ENCODE measurements at places on chromosomes 2 and 18.

DNA sequence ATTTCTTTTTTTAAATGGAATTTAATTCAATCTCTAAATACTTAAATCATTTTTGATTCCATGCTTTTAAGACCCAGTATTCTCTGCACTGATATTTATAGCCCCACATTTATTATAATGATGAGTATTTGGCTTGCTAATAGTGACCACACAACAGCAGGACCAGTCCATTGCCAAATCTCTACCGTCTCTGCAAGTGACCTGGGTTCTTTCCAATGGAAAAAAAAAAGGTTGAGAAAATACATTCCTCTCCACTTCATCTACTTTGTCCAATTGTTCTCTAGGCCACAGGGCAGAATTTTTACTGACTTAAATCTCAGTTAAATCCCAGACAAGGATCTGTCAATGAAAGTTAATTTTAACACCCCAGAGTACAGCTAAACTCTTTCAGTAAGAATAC, 20.5 kb downstream of the GRB14 start:
- DNase-seq = no peak

DNA sequence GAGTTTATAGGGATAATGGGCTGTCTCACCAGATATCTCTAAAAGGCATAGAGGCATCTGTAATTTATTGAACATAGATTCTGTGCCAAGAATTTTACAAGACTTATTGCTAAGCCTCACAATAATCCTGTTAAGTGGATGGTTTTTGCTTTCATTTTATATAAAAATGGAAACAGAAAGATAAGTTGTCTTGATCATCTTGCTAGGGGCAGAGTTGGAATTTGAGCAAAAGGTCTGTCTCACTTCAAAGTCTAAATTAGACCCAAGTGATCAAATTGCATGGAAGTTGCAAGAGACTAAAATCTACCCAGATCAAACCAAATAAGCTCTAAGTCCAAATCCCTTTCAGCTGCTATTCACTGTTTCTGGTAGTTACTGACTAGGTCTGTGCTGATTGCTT, 95.3 kb upstream of the SOX11 start:
- no peak for DNase-seq

- DNase-seq = peak; percentile 80
Measured at GRCh38 chr2:172091761-172092566, 6.7 kb downstream of the DLX1 start.

- DNase-seq = no peak
Measured at GRCh38 chr2:173353556-173353955, 1.1 kb upstream of the CDCA7 start.

GRCh38 chr2:17918789-17919188, 40.3 kb downstream of the KCNS3 start:
- DNase-seq = no peak

DNA sequence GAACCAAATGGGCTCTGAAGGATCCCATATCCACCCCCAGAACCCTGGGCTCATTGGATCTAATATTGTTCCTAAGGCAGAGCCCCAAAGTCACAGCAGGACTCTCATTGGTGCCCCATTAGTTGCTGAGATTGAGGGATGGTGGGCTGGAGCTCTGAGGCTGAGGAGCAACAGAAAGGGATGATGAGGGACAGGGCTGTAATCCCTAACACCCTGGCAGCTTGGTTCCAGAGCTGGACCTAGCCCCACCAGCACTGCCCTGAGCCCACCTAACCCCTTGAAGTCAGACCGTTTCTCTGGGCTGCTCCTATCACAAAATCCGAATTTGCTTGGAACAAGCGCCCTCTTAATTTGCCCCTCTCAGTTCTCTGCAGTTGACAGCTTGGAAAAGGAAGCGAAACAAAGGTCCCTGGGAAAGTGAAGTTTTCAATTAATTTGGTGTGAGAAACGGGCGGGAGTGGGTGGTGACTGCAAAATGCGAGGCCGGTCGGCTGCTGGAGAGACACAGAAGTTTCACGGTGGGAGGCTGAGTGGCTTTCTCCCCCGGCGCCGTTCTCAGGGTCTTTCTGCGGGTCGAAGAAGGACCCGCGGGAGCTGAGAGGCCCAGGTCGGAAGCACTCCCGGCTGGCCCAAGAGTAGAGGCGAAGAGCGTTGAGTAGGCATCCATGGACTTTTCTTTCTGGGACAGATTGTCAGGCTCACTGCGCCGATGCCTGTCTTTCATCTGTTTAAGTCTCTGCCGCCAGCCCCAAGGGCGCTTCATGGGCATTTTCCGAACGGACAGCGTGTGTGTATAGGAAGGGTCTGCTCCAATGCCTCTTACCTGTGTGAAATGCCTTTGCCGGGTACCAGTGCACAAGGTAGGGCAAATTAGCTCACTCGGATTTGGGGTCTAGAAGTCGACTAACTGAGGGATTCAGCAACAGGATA, 927 bp upstream of the HOXD13 start:
- no peak for DNase-seq

GRCh38 chr2:46535360-46535759, 56.0 kb downstream of the TMEM247 start:
- DNase-seq = no peak

GRCh38 chr18:26309281-26309680, 83.0 kb downstream of the TAF4B start:
- DNase-seq = no peak

GRCh38 chr2:29991086-29991485, 69.7 kb upstream of the ALK start:
- no peak for DNase-seq

DNA sequence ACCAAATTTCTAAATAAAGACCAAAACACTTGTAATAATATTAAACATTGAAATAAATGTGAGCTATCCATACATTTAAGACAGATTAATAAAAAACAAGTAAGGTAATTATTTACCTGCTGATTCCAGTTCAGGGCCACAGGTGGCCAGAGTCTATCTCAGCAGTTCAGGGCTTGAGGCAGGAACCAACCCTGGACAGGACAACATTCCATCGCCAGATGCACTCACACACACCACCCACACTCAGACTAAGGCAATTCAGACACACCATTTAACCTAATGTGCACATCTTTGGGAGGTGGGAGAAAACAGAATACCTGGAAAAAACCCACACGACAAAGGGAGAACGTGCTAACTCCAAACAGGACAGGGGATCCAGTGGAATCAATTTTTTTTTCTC, 14.1 kb upstream of the WDSUB1 start:
- peak; percentile 8 for DNase-seq

- no peak for DNase-seq
Measured at GRCh38 chr2:237841051-237841450, 18.4 kb upstream of the RAMP1 start.

- DNase-seq = peak; percentile 65
Measured at GRCh38 chr2:107466984-107467773, 359.5 kb upstream of the RGPD4 start.

DNA sequence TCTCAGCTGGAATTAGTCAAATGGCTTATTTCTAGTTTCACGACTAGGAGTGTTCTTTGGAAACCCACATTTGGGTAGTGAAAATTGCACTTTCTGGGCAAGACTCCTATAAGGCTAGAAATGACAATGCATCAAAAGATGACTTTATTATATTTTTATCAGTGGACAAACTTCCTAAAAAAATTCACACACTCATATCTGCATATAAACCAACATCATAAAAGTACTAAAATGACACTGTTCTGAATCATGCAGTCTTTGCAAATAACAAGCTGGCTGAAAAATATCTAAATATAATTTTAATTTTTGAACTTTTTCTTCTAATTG, 17.6 kb downstream of the MXD1 start:
- no peak for DNase-seq

- DNase-seq = peak; percentile 65
Measured at GRCh38 chr2:162072976-162073887, 783 bp downstream of the DPP4 start.

- DNase-seq = peak; percentile 80
Measured at GRCh38 chr2:176173567-176174381, 14.7 kb upstream of the HOXD1 start.

DNA sequence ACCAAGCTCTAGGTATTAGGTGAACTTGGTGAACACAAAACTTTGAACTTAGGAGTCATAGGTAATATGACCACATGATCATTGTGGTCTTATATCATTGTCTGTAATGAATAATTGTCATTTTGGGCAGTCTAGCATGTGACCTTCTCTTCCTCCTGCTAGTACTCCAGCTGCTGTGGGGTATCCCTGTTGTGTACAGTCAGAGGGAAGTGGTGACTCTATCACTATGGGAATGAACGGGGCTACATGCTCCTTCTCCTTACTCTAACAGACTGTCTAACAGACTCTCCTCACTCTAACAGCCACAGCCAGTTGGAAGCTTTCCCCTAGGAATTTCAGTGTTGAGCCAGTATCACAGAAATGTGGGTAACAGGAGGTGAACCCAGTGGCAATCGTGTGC, 68.2 kb upstream of the NEDD4L start:
- DNase-seq = no peak

- DNase-seq = no peak
Measured at GRCh38 chr18:22739061-22739642, 194.0 kb upstream of the RBBP8 start.

DNA sequence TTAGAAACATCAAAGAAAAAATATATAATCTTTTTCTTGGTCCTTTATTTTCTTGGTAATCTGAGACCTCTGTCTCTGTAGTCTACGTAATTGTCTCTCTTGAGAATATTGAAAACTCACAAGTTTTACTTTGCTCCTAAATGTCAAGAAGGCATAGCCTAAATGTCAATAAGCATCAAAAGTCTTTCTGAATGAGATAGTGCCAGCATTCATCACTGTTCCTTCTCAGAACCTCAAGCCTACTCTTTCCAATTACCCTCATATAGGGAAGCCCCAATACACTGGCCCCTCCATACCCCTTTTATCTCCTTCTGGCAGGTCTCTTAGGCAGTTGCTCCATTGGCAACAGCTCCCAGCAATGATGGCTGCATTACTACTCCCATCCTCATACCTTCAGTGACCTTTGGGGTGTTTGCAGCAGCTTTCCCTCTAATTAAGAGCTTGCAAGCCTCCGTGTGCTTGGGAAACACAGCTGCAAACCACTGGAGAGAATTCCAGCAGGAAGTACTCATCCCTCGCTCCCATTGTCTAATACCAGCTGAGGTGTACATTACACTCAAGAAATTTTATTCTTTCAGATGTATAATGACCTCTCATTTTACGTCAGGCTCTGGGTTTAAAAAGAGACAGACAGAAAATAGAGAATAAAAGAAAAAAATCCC, 95.8 kb downstream of the KYNU start:
- DNase-seq = peak; percentile 1

- no peak for DNase-seq
Measured at GRCh38 chr18:74373428-74373827, 57.8 kb downstream of the C18orf63 start.

DNA sequence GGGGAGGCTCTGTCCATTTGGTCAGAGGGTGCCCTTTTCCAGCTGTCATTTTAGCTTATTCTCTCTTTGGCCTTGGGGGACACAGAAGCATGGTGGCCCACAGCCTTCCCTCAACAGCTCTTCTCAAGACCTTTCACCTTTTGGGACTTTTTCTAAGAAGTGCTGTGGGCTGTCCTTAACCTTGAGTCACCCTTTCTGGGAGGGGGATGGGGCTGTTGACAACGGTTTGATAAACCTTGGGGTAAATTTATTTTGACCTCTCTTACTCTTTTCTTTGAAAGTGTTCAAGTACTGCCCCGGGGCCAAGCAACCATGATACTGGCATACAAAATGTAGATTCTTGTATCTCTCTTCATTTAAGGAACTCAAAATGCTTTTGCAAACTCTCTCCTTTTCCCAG, 13.7 kb downstream of the IGFBP5 start:
- peak; percentile 48 for DNase-seq

GRCh38 chr2:182321096-182321495, 105.7 kb downstream of the PDE1A start:
- DNase-seq = no peak

- DNase-seq = no peak
Measured at GRCh38 chr2:200483729-200484198, 26.1 kb downstream of the KCTD18 start.

- DNase-seq = no peak
Measured at GRCh38 chr2:196239622-196240587, 68.5 kb upstream of the STK17B start.

GRCh38 chr2:222320436-222321395, 21.9 kb upstream of the PAX3 start:
- DNase-seq = peak; percentile 57

DNA sequence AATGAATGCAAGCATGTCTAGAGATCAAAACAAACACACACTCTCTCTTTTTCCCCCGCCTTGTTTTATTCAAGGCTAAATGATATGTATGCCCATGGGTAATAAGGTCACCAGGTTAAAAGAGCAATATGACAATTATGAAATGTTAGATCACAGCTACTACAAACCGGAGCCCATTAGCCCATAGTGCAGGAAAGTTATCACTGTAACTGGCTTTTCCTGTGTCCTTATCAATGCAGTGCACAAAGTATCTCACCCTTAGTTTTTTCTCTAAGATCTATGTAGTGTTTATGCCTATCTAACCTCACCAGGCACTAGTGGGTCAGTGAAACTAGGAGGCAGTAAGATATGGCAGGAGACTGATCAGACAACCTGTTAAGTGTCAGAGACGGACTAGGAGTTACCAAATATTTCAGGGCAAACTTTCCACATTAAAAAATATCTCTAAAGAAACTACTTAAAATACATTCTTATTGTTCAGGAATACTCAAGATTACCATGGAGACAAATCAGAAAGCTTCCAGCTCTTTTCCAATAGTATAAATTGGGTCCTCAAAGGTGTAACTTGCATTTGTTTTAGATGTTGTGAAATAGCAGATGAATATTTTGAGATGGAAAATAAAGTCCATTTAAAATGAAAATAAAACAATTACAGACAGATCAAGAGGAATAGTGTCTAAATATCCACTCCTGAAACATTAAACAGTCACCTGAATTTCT, 282.2 kb downstream of the EXOC6B start:
- no peak for DNase-seq

DNA sequence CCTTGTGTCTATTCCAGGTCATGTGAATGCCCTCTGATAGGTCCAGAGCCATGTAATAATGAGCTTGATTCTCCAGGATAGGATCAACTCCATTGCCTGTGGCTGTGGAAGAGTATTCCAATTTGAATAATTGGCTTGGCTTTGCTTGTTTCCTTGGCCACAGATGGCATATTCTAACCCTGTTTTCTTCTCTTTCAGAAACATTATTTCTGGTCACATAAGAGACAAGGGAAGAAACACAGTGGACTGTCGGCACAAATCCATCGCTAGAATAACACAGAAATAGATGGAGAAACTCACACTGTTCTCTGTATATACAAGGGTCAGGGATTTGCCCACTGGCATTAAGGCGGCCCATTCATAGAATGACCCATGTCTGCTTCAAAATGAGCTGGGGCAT, 278.4 kb upstream of the CCDC68 start:
- DNase-seq = no peak

- no peak for DNase-seq
Measured at GRCh38 chr2:59353306-59353921, 1112.3 kb upstream of the FANCL start.

- no peak for DNase-seq
Measured at GRCh38 chr2:101617796-101618195, 79.7 kb upstream of the MAP4K4 start.

DNA sequence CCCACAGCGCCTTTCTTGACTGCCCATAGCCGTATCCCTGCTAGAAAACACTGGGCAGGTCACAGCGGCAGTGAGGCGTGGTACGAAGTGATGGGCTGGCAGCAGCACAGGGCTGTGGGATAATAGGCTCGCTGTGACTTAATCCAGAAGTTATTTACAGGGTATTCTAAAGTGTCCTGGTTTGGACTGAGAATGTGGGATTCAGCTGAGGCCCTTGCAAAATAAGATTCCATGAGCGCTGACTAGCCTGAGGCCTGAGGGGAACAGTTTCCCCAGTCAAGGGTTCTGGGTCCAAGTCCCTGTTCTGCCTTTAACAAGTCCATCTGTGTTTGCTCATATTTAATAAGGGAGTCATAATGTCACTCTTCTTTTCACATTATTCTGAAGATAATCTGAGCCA, 34.6 kb downstream of the SETBP1 start:
- peak; percentile 80 for DNase-seq

GRCh38 chr2:12340164-12340563, 376.6 kb upstream of the TRIB2 start:
- peak; percentile 63 for DNase-seq
